Body of pancreas (tissue), 4 donors: ENCODE measurements at places on chromosomes 6 and 20.

DNA sequence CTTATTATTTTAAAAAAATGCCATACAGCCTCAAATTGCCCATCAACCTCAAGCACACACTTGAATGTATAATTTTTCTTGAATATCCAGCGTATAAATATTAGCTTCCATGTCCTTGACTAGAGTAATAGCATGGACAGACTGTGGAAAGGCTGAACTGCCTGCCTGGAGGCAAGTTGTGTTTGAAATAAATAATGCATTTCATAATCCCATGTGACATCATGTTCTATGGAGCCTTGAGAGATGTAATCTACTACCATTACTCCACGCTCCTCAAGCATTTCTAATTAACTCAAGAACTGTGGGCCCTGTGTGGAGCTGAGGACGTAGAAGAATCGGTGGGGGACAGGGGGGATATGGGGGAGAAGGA lies 94.2 kb downstream of the CDS2 start:
- no peak for DNase-seq

DNA sequence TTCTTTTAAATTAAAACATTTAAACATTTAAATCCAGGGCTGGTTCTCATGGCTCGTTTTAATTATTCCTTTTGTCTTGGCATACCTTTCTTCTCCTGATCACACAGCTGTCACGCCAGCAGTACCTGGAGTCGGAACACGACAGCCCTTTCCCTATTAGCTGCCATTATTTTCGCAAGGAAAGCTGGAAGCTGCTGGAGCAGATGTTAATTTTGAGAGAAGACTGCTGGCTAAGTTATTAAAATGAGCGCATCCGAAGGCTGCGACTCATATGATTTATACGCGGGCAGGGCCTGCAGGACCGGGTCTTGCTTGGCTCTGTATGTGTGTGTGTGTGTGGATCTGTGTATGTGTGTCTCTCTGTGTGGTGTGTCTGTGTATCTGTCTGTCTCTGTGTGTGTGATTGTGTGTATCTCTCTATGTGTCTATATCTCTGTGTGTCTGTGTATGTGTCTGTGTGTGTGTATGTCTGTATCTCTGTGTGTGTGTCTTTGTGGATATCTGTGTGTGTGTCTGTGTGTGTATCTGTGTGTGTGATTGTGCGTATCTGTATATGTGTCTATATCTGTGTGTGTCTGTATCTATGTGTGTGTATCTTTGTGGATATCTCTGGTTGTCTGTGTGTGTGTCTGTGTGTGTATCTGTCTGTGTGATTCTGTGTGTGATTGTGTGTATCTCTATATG lies 191.5 kb downstream of the CDH4 start:
- DNase-seq: no peak

GRCh38 chr6:148516617-148517016 lies 174.0 kb downstream of the SASH1 start:
- DNase-seq: no peak

DNA sequence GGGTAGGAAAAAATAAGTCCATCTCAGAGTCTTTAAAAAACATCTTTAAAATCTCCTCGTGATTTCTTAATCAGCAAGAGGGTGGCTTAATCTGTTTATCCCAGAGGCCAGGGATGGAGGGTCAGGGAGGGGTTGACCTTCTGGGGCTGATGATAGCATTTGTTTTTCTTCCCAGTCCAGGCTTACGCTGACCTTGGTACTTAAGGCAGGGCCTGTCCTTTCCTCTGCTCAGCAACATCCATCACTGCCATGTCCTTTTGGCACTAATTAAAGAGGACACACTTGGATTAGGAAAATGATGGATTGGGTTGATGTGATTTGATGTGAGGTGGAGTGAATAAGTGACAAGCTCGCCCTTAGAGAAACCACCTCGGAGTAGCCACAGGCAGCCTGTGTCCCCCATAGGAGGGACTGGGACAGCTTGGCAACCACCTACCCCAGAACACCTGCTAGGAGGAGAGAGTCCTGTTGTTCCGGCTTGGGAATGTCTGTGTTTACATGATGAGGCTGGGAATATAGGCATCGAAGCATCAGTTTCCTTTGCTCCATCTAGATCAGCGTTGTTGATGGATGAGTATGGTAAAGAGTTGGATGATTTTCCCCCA lies 44.2 kb downstream of the PHACTR3 start:
- DNase-seq: no peak

DNA sequence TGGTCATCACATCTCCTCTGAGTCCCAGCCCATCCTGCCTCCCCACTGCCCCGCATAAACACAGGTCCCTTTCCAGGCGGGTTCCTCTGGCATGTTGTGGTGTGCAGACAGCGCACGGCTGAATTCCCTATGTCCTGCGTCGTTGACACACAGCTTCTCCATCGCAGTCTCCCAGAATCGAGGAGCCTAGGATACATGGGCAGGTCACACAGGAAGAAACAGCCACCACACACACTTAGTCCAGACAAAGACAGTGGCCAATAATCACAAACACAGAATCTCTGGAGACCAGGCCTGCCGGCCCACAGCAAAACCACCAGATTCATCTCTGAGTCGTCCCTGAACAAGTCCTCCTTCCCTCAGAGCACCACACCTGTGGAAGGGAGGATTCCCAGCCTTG lies 34.8 kb downstream of the SCML4 start:
- no peak for DNase-seq
